ENCODE measurements at places on chromosomes 2 and 18.

DNA sequence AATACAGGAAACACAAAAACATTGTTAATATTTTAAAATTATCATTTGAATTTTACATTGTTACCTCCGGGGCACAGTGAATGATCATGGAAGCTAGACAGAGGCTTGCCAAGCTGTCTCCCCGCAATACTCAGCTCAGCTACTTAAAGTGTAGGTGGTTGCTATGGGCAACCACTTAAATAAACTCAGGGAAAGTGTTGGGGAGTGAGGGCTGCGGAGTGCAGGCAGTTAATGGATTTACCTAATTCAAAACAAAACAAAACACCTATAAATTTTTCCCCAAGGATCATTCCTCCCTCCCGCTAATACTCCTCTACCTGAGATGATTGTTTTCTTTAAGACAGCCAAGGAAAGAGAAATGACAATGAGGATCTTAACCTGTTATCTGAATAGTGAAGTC lies 349.5 kb downstream of the TGIF1 start:
- DNase-seq: no peak

- DNase-seq: no peak
Observed at GRCh38 chr2:237511885-237512405, 24.9 kb downstream of the MLPH start.

GRCh38 chr18:32701313-32701712 lies 71.5 kb downstream of the KLHL14 start:
- no peak for DNase-seq

- no peak for DNase-seq
Observed at GRCh38 chr2:68832233-68832869, 38.8 kb downstream of the BMP10 start.

GRCh38 chr2:72920318-72921087 lies 3.2 kb downstream of the EMX1 start:
- no peak for DNase-seq

DNA sequence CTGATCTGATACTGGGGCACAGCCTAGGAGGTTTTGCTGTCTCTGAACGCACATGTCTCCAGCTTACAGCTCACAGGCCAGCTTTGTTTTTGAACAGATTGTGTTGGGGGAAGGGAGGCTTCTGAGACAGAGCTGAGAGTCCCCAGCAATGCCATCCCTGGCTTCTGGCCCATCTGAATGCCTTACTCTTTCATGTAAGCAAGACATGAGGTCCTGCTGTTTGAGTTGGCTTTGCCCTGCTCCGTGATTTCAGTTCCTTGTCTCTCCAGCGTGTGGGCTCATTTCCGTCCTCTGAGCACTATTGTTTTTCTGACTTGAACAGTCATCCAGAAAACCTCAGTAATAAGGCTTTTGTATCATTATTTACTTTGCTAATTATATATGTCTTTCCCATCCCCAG lies 194.9 kb upstream of the TNP1 start:
- no peak for DNase-seq

DNA sequence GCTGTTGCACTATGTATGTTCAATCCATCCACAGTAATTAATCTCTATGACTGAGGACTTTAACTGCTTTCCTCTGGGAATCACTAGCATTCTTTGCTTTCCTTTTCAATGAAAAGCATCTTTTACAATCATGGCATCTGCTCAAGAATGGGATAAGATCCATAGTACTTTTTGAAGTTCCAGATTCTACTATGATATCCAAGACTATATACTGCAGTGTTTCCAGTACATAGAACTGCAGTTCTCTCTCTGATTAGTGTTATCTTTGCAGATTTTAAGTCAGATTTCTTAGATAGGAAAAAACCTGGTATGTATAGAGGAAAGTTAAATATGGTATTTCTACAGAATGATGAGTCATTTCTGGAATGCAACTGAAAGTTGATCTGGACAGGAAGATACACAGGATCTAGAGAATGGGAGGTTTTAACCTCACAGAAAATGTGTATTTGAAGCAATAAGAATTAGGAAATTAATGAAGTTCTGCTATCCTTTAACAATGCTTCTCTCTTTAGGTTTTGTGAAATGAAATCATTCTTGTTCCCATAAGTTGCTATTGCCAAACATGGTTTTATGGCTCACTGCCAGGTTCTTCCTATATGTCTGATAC lies 670.7 kb downstream of the ERBB4 start:
- DNase-seq: no peak

- no peak for DNase-seq
Observed at GRCh38 chr2:224586127-224586695, 1.0 kb upstream of the CUL3 start.

- DNase-seq: no peak
Observed at GRCh38 chr2:160308915-160309314, 108.8 kb upstream of the ITGB6 start.

DNA sequence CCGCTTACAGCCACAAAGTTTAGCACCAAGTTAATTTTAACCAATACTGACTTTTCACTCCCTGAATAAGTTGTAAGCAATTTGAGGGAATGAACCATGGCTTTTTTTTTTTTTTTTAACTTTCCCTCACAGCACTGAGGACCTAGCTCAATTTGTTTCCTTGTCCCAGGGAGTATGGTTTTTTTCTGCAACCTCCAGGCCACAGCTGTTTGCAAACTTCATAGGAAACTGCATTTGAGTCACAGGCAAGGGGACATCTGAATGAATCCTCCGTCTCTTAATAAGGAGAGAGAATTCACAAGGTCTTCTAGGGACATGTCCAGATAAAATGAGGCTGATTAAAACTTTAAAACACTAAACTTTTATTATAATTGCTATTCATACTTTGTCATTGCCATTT lies 181.5 kb downstream of the GFPT1 start:
- DNase-seq: no peak

- peak; percentile 52 for DNase-seq
Observed at GRCh38 chr18:8800445-8800844, 95.1 kb downstream of the MTCL1 start.

DNA sequence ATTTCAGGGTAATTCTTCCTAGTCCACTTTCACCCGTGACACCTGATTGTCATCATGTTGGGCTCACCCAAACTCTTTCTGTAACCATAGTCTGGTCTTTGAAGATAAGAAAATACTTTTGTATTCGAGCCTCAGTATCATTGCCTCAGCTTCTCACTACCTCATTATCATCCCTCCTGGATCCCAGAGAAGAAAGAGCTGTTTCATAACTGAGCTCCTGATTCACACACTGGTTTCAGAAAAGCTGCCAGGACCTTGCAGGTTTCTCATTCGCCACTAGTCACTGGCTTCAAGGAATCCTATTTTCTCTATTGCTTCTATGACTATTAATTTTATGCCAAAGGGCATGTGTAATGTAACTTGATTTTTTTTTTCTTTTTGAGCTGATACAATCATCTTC lies 2.9 kb upstream of the CRIM1 start:
- no peak for DNase-seq

- DNase-seq: no peak
Observed at GRCh38 chr2:186515376-186515775, 29.3 kb downstream of the ZC3H15 start.

- no peak for DNase-seq
Observed at GRCh38 chr2:142796161-142796560, 81.3 kb upstream of the KYNU start.

DNA sequence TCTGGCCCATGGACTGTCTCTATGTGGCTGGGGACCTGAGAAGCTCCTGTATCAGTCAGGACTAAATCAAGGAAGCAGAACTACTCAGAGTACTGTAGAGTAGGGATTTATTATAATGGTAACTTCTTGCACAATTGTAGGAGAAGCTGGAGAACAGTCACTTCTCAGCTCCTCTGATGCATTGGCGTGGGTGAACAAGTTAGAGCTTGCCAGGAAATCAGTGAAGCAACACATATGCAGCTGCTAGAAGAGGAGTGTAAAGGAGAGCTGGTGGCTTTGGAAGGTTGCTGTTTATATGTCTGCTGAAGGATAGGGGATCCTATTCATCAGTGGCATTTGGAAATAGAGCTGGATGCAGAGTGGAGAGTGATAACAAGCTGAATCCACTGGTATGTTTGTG lies 215.5 kb upstream of the CWC22 start:
- no peak for DNase-seq

DNA sequence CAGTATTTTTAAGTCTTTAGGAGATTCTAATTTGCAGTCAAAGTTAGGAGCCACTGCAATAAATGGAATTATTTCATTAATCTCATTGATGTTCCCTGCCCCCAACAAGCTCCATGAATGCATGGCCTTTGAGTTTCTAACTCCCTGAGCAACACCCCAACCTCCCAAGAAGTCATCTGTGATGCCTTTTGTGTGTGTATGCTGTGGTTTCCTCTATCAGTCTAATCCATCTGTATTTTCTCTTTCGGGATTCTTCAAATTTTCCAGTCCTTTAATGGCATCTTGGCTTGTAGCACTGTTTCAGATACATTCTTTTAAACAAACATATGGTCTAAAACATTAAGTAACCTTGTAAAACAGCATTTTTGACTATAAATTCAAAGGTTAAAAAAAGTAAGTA lies 16.8 kb downstream of the SERPINB10 start:
- DNase-seq: no peak

DNA sequence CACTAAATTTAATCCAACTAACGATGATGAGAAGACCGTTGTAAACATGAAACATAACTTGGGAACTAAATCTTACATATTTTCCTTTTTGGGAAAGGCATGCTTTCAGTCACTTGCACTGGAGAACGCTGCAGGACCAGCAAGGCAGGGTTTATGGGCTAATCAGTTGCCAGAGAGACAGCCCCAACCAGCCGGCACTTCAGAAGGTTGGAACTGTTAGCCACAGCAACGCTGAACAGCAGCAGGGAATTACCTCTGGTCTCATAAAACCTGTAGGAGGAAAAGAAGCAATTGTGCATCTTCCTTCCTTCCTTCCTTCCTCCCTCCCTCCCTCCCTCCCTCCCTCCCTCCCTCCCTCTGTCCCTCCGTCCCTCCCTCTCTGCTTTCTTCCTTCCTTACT lies 33.9 kb upstream of the SIX2 start:
- DNase-seq: no peak

DNA sequence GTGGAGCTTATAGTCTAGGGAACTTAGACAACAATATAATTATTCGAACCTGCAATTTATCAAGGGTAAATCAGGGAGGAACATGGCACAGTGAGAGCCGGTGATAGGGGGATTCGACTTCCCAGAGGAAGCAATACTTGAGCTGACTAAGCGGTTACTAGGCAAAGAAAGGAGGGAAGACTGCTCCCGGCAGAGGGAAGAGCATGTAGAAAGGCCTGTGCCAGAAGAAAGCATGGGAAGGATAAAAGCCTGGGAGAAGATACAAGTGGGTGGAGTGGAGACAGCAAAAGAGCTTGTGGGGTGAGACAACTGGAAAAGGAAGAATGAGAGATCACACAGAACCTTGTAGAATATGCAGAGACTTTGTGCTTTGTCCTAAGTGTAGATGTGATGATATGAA lies 93.3 kb downstream of the MARCHF4 start:
- no peak for DNase-seq

- no peak for DNase-seq
Observed at GRCh38 chr2:222050981-222051380, 247.8 kb downstream of the PAX3 start.

DNA sequence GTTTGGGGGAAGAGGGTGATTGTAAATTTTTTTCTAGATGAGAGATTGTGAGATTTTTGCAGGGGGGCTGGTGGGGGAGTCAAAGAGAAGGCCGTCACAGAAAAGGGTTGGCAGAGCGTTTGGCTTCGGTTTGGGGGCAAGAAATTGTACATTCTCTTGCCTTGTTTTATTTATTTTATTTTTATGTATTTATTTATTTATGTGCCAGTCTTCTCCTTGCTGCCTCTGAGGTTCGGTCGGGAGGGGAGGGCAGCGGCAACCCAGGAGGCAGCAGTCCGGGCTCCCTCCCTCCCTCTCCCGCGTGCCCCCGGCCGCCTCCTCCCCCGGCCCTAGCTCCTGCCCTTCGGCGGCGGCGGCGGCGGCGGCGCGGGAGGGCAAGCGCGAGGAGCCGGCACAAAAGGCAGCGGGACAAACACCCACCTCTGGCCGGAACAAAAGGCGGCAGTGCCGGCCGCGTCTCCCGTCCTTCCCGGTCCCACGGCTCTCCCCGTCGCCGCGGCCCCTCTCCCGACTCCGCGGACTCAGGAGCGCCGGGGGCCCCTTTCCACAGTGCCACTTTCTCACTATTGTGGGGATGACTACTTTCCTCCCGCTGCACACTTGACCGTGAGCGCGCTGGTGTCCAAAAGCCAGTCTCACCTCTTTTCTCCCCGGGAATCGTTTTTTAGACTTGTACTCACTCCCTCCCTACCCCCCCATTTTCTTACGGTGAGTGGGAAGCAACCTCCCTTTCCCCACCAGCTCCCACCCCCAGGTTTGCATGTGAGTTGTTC lies 1.2 kb downstream of the BCL11A start:
- DNase-seq: no peak

DNA sequence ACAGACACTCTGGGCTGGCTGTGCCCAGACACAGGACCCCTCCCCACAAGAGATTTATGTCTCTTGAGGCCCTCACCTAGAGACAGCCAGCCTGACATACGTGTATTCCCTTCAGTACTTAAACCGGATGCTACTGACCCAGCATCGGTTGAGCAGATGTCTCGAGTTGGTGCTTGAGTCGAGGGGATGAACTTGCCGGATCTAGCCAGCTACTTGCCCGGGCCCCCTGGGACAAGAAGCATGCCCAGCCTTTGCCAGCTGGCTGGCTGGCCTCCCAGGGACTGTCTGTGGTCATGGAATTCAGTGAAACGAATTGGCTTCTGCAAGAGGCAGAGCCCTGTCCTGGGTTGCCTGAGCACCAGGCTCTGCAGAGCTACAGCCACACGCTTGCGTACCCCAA lies 36.0 kb downstream of the DNMT3A start:
- no peak for DNase-seq

GRCh38 chr18:74378179-74378682 lies 62.6 kb downstream of the C18orf63 start:
- DNase-seq: no peak

DNA sequence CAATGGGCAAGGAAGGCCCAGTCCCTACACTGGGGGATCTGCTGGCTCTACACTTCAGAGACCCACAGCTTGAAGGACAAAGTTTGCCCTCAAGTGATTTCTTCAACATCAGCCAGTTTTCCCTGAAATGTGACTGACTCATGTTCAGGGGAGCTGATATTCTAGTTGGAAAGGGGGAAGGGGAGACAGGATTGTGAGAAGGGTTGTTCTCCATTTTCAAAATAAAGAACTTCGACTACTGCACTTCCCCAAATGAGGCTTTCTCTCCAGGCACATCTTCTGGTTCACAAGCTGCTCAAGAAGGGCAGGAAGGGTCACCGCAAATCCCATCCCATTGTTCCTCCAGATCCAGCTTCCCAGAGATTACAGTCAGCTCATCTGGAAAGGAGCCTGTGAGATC lies 117.6 kb downstream of the BCL2L11 start:
- no peak for DNase-seq
